T-helper 1 cell (primary cell): ENCODE measurements at places on chromosomes 4 and X.

GRCh38 chrX:135740681-135741149, 27.3 kb downstream of the CT45A1 start:
- peak; percentile 5 for DNase-seq

DNA sequence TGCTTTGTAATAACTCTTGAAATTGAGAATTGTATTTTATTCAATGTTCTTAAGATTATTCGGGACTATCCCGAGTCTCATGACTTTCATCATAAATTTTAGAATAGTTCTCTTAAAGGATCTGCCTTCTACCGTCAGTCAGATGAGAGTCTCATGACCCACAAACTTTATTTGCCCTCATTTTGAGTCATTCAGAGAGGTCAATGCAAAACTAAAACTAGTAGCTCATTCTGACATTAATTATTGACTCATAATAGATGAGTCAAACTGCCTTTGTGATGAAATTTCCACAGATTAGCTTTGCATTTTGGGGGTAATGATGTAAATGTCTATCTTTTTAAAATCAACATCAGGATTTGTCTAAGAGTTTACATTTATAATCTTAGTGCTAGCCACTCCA, 1527.3 kb downstream of the TECRL start:
- DNase-seq: no peak

DNA sequence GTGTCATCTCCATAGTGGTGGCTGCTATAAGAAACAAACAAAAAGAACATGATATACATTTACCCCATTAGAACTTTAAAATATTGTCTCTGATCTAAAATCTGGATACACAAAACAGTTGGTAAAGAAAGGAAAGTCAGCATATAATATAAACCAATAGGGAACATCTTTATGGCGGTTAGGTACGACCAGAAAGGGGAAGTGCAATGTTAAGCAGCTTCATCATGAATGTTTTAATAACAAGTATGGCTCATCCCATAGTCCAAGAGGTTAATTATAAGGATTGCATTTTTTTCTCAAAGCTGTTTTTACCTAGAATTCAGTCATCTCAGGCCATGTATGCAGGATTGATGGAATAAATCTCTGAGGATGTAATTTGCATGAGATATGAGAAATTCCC, 1869.7 kb downstream of the PCDH7 start:
- no peak for DNase-seq

DNA sequence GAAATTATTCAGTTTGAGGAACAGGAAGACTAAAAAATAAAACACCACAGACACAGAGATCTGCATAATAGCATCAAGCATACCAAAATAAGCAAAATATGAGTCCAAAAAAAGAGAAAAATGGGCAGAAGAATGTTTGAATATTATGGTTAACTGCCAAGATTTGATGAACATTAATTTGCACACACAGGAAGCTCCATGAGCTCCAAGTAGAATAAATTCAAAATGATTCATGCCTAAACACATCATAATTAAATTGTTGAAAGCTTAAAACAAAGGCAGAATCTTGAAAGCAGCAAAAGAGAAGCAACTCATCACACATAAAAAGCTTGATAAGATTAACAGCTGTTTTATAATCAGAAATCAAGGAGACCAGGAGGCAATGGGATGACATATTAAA, 156.6 kb upstream of the ARSJ start:
- DNase-seq: no peak

- DNase-seq: no peak
These were observed 13.7 kb downstream of the DGKK start for GRCh38 chrX:50456712-50457484.

DNA sequence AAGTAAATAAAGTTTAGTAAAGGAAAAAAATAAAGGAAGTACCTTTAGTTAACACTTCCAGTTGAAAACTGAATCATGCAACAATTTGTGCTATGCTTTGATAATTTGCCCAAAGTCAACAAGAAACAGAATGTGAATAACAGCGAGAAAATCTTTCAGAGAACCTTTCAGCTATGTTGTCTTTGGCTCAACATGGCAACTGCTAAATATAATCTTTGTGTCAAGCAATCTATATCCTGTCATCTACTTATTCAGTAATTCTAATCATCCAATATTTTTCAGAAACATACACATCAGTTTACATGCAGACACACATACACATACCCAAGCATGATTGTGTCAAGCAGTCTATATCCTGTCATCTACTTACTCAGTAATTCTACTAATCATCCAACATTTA, 136.0 kb upstream of the PABPC4L start:
- no peak for DNase-seq
